T-helper 17 cell (primary cell): ENCODE measurements at places on chromosomes 16 and 17.

- DNase-seq: no peak
These were observed 91.6 kb upstream of the DNAH9 start for GRCh38 chr17:11506635-11507034.

DNA sequence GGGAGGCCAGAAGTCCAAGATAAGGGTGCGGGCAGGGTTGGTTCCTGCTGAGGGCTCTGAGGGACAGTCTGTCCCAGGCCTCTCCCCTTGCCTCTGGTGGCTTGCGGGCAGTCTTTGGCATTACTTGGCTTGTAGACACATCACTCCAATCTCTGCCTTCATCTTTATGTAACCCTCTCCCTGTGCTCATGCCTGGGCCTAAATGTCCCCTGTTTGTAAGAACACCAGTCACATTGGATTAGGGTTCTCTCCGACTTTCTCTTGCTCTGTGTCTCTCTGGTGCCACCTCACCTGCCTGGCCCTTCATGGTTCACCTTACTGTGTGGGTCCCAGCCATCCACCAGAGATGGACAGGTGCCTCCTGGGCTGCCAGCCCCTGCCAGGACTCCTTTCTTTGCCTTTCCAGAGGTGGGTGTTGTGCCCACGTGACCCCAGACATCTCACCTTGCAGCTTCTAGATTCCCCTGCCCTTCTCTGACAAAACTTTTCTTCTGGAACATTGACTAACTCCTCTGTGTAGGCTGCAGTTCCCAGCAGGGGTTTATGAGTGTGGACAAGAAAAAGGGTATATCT lies 205.8 kb downstream of the MSI2 start:
- no peak for DNase-seq

GRCh38 chr17:4342535-4342934 lies 23.9 kb downstream of the UBE2G1 start:
- no peak for DNase-seq

- no peak for DNase-seq
These were observed 29.0 kb upstream of the HEATR6 start for GRCh38 chr17:60107526-60108257.

DNA sequence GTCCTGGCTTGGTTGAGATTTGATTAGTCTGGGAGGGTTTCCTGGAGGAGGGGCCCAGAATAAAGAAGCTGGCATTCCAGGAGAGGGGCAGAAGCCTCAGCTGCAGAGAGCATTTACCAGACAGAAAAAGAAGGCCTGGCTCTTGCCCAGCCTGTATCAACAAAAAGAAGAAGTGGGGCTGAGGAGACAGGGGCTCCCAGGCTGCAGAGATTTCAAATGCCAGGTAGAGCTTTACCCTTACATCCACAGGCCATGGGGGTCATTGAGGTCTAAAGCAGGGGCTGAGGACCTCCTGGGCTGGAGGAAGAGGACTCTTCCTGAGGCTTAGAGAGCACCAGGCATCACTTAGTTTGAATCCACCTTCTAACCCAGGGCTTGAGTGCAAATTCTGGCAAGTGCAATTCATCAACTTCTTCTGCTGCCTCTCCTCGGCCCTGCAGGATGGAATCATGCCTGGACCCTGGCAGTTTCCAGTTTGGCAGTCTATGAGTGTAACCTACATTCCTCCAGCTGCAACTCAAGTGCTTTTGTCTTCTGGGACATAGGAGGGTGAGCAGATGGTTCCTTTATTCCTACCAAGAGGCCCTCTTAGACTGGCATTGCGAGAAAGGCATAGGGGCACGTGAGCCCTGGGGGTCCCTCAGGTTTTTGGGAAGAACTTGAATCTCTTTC lies 15.3 kb downstream of the CA7 start:
- no peak for DNase-seq

GRCh38 chr16:85639529-85640253 lies 26.6 kb downstream of the GSE1 start:
- DNase-seq: no peak

DNA sequence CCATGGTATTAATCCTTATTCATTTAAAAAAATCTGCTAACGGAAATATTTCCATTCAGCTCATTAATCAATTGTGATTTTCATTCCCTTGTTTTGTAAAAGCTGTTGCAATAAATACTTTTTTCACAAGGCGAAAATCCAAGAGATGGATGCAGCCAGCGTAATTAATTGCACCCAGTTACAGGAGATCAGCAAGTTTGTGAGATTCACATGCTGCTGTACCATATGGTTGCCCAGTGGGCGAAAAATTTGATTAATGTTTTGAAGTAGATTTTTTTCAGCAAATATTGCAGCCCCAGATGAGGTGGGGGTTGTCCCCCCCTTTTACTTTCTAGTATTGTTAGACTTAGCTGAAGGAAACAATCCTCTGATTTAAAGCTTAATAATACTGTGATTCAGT lies 186.6 kb downstream of the WWOX start:
- DNase-seq: no peak

DNA sequence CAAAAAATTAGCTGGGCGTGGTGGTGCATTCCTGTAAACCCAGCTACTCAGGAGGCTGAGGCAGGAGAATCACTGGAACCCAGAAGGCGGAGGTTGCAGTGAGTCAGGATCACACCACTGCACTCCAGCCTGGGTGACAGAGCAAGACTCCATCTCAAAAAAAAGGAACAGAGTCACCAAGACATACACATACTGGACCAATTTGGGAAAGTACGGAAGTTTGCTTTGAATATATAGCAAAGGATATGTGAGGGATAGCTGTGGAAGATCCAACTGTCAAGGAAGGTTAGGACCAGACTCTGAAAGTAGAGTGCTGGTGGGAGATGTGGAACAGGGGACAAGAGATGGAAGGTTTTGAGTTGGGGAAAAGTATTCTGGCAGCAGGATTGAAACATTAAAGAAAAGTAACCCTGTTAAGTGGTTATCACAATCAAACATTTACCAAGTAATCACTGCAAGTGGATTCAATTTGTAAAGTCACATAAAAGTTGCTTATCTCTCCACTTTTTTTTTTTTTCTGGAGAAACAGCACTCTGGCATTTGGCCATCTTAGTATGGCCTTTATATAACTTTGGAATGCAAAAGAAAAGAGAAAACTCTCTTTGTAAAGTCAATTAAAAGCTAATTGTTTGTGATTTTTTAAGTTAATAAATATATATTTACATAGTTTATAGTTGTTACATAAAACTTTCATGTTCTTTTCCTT lies 259.4 kb upstream of the TBX2 start:
- no peak for DNase-seq

GRCh38 chr16:275786-276232 lies at the start of gene RGS11:
Gene RGS11, minus strand, starts transcription at chr16:275944. Its CDS starts 33 bp downstream, at chr16:275911.
- no peak for DNase-seq

DNA sequence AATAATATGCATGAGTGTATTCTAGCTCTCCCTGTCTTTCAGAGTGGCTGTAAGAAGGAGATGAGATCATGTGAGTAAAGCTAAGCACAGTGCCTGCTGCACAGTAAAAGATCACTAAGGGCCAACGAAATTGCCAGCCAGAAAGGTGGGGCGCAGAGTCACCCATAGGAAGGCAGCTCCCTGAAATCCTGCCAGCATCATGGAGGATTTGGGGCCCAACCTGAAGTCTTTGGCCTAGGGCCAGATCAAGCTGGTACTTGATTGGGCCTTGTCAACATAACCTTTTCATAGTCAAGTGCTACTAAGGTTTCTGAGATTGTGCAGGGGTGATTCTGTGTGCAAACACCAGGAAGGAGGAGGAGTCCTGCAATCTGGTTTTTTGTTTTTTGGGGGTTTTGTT lies 16.5 kb downstream of the SCNN1B start:
- no peak for DNase-seq

DNA sequence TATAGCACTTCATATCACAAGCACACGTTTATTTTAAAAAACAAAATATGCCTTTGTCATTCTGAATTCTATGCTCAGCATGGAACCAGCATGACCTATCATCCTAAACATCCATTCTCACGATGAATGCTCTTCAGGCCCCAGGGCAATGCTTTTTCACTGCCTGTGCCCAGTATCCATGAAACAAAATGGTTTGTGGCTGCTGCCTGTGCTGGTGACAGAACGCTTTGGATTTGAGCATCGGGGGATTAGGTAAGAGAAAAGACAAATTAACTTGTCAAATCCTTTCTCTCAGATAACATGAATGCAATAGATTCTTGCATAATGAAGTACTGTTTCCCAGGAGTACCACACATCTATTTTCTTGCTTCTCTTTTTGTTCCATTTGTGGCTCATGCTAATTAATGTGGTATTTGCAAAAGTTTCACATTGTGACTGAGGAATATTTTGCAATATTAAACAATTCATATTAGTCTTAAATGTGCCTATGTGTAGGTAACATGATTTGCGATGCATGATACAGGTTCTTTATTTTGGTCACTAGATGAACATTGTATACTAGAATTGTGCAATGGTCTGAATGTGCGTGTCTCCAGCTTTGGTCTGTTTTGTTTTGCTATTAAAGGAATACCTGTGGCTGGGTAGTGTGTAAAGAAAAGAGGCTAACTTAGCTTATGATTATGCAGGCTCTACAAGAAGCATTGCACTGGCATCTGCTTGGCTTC lies 25.8 kb upstream of the SRSF1 start:
- no peak for DNase-seq

DNA sequence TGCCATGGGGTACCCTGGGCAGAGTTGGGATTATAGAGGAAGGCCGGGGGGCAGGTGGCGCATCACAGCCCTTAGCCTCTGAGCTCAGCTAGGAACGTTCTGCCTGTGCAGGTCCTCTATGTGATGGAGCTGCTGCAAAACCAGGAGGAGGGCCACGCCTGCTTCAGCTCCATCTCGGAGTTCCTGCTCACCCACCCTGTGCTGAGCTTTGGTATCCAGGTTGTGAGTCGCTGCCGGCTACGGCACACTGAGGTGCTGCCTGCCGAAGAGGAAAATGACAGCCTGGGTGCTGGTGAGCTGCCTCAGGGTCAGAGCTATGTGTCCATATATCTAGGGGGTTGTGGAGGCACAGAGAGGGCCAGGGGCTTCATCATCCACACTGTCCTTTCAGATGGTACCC lies 5.8 kb upstream of the NRN1L start:
- DNase-seq: no peak

DNA sequence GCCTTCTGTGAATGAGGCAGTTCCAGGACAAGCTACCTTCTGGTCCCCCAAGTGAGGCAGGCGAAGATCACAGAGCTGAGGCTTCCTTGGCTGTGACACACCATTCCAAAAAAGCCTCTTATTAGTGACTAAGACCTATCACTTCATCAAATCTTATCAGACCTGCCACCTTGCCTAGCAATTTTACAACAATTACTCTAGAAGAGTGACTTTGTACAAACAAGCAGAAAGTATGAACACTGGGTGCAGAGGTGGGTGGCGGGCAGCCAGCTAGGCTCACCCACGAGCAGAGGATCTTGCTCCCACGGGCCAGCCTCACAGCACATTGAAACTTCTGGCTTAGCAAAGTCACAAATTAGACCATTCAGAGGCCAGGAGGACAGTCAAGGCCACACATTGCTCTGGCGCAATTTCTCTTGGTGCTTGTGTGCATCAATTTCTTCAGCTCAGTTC lies 2.2 kb upstream of the ICAM2 start:
- no peak for DNase-seq

DNA sequence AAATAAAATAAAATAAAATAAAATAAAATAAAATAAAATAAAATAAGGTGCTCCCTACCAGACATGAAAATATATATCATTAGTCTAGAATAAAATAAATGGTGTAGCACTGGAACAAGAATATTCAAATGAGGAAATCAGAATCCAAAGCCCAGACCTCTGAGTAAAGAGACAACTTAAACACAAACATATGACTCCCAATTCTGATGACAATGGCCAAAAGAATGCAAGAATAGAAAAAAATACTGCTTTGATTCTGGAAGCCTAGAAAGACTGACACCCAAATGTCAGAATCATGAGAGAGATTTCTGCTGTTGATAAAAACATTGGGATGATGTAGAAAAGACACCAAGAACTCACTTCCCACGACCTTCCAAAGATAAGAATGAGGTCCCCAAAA lies 27.9 kb downstream of the MYOCD start:
- no peak for DNase-seq
